ENCODE measurements at places on chromosomes 16 and 17. TPM values are rescaled to one million over a fixed set of nuclear protein-coding genes. Genes with fewer than 3 reads are reported as not detected.

FOXN1 gene
- not detected for total RNA-seq

TMEM92 gene
- total RNA-seq, result 18.5 TPM

SLC5A10 gene
- not detected for total RNA-seq

ACSM3 gene
- total RNA-seq, result 42.8 TPM

CES3 gene
- 136 TPM for total RNA-seq

DNA sequence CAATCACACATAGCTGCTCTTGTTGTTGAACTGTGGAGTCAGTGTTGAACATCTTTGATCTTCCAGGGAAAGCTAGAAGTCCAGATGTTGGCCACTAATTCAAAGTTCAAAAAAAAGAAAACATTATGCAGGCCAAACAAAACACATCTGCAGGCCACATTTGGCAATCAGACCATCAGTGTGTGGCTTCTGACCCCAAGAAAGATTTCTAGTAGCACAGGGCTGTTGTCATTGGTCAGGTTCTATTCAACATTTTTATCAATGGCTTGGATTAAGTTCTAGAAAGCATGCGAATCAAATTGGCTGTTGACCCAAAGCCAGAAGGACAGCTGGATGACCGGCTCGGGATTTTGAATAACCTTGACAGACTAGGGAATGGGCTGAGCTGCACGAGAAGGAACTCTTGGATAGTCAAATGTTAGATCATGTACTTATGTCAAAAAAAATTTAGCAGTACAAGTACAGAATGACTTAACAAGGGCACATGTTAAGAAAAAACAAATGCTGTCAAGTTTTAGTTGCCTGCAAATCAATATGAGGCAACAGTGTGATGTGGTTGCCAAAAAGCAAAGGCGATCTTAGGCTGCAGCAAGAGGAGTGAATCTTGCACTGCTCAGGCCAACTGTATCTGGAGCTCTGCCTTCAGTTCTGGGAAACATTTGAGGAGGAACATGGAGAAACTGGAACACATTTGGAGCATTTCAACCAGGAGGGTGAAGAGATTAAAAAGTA, 187.6 kb downstream of the RGS9 start:
- no peak for DNase-seq

GRCh38 chr17:44898768-44899073, 524 bp downstream of the EFTUD2 start:
- peak; percentile 46 for DNase-seq

- no peak for DNase-seq
Measured at GRCh38 chr16:85438981-85439685, 174.0 kb upstream of the GSE1 start.

DNA sequence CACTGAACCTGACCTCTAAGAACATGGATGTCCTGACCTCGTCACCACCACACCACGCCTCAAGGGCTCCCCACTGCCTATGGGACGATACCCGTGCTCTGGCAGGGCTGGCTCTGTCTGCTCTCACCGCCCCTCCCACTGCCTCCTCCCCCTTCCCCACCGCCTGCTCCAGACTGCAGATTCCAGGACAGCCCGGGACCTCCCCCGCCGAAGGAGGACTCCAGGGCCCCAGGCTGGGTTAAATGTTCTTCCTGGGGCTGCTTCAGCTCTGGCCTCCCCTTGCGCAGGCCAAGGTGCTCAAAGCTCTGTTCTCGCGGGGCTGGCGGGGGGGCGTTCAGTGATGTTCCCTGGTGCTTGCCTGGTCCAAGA, 3.1 kb downstream of the NPW start:
- no peak for DNase-seq

DNA sequence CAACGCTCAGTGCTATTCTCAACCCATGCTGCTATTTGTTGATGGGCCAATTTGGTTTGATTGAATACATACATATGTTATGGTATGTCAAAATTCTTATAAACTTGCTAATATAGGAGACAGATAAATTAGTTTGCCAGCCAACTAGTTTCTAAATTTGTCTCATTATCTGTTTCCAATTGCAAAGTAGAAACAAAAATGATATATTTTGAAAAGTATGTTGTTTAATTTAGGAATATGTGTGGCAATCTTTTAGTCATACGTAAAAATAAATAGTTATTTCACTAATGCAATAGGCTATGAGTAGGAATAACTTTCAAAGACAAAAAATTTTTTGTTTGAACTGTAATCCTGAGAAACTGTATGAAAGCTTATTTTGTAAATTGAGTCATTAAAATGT, 210.6 kb upstream of the KCNJ16 start:
- DNase-seq, result no peak

GRCh38 chr16:24999856-25000461, 15.2 kb downstream of the ARHGAP17 start:
- no peak for DNase-seq

DNA sequence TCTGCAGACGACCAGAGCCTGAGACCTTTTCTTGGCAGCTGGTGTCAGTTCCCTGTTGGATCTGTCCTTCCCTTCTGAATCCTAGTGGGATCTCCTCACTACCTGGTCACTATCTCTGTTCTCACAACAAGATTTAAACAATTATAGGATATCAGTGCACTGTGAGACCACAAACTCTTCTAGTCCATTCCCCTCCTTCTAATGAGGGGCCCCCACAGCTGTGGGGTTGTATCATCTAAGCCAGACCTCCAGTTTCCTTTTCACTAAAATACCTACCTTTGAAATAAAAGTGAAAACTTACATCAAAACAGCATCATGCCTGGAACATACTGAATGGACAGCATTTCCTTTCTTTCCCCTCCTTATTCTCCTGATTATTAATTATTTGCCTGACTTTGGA, 233.2 kb downstream of the PRKCA start:
- no peak for DNase-seq

DNA sequence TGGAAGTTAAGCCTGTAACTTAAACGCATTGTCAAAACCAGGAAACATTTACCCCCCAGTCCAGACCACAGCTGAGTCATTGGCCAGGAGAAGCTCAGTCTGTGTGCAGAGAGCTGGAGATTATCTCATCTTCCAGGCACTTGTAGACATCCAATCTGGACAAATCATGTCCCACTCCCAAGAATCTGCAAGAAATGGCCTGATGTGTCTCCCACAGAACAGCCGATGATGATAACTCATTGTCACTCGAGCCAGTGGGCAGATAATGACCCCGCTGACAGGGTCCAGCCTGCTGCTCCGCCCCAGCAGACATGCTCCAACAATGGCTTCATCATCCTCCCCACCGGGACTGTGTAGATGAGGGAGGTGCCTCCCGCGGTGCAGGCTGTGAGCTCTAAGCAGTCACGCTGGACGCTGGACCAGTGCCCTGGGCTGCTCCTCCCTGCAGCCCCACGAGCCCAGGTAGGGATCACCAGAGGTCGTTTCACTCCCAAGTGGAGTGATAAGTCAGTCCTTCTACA, 322.5 kb downstream of the C16orf95 start:
- no peak for DNase-seq

DNA sequence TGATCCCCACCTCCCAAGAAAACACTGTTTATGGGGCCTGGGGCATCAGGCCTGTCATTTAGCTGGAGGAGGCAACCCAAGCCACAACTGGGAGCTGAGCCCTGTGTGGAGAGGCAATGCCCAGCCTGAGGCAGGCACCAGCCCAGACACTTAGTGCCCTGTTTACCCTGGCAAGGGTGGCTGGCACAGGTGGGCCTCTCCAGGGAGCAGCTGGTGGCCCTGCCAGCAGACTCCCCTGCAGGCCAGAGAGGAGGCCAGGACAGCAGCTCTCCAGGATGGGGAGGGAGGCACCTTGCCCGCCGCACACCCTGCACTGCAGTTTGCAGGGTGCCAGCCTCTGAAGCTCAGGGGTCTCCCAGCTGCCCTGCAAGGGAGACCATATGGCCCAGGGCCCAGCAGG, 9.1 kb upstream of the TMEM92 start:
- no peak for DNase-seq

GRCh38 chr17:9364837-9365430, 210.7 kb downstream of the STX8 start:
- DNase-seq, result no peak

GRCh38 chr16:3650631-3651265, 3.7 kb upstream of the DNASE1 start:
- DNase-seq, result peak; percentile 17

DNA sequence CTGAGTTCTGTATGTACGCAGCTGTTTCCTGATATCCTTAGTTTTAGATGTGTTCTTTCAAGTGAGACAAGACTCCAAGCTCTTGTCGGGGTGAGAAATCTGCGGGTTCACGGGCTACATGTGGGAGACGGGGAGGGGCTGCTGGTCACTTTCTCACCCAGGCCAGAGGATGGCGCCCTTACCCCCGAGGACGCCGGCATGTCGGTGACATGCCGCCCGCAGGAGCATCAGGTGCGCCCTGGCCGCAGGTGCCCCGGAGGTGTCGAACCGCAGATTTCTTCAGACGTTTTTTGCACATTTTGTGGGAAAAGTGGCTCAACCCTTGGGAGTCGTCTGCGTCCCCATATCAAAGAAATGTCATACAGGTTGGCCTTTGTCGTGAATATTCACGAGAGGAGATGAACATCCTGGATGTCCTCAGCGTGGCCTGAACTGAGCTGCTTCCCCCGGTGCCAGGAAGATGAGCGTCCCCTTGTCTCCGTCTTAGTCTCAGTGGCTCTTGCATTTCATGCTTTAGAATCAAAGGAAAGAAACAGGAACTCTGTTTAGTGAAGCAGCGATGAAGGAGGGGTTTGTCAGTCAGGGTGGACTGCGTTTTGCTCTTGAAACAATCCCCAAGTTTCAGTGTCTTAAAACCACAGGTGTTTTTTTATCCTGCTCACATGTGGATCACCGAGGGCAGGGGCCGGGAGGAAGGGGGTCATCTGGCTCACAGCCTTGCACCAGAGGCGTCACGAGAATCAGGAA, 75.4 kb upstream of the ZNF750 start:
- DNase-seq, result no peak

DNA sequence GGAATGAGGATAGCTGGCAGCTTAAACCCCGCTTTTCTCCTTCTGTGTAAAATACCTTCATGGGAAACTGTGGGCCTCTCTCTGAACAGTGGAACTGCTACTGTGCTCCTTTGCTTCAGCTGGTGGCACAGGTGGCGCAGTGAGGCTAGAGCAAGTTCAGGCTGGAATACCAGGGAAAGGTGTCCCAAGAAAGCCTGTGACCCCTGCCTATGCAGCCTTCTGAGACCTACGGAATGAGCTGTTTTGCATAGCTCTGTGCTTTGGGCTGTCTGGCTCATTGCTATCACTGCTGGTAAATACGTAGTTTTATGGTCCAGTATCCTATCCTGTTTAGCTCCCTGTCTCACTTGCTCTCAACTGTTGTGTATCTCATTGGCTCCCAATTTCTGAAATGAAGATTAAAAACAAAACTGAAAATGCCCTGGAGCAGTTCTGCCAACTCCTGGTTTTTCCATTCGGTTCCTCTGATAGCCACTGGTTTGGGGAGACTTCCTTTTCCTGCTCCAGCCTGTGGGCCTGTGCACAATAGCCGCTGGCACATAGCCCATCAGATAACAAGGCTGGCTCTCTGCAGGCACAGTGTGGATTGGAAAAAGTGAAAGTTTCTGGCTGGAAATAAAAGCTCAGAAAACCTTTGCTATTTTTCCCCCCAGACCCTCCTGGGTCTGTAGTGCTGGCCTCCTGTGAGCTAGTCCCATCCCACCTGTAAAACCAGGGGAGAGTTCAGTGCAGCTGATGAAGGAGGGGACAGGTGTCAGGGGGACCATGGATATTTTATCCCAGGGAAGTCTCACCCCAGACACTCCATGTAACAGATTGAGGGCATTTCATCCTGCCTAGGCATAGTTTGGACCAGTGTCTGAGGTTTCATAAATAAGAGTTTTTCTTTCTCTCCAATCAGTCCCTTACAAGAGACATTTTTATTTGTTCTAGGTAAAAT, 24.0 kb downstream of the LIMD2 start:
- peak; percentile 93 for DNase-seq

DNA sequence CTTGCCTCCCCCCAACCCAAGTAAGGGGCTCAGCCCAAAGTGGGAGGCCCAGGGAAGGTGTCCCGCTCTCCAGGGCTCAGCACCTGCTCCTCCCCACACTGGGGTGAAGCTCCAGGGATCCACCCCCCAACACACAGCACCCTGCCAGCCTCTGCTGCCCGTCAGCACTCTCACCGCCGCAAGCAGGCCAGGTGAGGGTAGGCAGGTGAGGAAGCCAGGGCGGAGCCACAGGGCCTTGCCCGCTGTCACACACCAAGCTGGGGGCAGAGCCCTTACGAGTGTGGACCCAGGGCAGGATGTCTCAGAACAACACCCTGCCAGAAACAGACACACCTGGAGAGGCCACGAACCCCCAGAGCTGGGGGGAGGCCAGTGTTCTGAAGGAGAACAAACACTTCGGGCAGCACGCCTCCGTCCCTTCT, 19.5 kb downstream of the PLLP start:
- DNase-seq, result peak; percentile 80
